ENCODE measurements at places on chromosomes 11 and 22.

DNA sequence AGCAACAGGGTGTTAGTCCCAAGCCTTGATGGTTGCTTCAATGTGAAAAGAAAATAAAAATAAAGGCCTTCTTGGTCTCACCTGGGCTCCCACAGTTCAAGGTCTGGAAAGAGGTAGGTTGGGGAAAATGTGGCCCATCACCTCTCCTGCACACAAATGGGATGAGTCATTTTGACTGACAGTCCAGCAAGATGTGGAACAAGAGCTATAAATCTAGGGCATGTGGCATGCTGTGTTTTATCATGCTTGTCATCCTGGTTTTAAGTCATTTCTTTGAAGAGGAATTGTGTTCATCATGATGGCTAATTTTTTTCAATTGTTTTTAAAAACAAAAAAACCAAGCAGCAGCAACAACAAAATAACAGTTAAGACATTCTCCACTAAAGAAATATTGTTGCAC is 503.7 kb downstream of the NTM start:
- no peak for DNase-seq

- DNase-seq, result no peak
These were observed 24.9 kb downstream of the LRRC10B start for GRCh38 chr11:61533401-61533800.

GRCh38 chr11:131802440-131803115 is 432.2 kb downstream of the NTM start:
- no peak for DNase-seq

DNA sequence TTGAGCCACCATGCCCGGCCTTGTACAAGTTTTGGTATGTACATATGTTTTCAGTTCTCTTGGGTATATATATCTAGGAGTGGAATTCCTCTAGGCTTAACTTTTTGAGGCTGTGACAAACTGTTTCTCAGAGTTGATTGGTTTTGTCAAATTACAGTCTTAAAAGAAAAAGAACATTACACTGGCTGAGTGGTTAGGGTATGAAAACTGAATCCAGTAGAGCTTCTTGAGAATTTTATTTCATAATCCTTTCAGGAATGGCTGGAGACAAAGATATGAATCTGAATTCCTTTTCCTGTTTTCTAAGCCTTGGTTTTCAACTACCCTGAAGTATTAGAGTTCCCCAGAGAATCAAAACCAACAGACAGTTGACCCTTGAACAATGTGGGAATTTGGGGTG is 6.5 kb downstream of the METTL15 start:
- no peak for DNase-seq

DNA sequence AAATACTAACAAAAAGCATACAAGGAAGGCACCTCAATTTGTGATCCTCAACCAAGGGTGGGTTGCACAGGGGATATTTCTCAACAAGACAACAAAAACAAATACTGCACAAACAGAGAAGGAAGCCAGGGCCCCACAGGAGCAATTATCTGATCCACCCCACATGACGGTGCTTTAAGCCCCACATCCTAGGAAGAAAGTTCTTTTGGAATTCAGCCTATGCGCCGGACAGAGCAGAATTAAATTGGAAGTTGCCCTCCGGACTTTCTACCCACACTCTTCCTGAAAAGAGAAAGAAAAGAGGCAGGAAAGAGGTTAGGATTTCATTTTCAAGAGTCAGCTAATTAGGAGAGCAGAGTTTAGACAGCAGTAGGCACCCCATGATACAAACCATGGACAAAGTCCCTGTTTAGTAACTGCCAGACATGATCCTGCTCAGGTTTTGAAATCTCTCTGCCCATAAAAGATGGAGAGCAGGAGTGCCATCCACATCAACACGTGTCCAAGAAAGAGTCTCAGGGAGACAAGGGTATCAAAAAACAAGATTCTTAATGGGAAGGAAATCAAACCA is 40.6 kb downstream of the OSBP start:
- DNase-seq, result no peak

DNA sequence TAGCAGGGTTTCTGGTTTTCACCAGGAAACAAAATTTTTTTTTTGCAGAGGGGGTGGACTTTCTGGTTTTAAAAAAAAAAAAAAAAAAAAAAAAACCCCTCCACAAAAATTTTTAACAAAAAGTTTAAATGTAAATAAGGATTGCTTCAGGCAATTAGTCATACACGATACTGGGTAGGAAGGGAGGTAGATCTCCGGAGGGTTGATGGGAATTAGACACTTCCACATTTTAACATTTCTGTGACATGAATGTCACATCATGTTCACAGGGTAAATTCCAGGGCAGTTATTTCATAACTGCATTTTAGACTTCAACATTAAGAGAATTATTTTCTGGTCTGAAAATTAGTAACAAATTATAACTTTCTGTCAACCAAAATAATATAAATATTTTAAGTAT is 15.9 kb downstream of the NUP98 start:
- DNase-seq, result no peak

DNA sequence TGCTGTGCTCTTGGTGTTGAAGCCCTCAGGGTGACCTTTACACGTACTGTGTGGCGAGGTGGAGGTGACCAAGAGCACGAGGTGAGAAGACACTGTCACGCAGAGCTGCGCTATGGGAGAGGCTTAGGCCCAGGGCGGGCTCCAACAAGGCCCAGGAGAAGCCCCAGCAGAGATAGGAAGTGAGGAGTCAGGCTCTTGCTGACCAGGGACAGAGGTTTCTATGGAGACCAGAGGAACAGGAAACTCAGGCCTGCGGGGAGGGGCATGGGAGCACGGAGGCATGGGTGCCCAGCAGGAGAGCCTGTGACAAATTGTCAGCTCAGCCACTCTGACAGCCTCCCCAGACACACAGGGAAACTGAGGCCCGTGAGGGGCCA is 15.8 kb downstream of the DGKZ start:
- DNase-seq, result no peak
